ENCODE measurements at places on chromosomes 13 and 19.

- DNase-seq = no peak
These were observed 10.5 kb downstream of the LAMP1 start for GRCh38 chr13:113307491-113307890.

DNA sequence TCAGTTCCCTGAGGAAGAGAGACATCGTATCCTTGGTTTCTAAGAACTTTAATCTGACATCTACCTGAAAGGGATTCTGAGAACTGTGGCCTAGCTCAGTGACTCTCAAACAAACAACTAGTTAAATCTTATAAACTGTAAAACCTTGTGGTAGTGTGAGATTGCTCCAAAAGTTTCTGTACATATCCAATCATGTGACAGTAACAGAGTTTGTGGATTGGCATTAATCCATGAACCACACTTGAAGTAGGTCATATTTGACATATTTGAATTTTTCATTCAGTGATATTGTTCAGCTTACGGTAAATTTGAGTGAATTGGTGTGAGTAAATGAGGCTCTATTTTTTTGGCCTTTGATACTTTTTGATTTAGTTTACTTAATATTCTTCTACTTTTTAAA lies 15.0 kb downstream of the TDRD3 start:
- DNase-seq = no peak

DNA sequence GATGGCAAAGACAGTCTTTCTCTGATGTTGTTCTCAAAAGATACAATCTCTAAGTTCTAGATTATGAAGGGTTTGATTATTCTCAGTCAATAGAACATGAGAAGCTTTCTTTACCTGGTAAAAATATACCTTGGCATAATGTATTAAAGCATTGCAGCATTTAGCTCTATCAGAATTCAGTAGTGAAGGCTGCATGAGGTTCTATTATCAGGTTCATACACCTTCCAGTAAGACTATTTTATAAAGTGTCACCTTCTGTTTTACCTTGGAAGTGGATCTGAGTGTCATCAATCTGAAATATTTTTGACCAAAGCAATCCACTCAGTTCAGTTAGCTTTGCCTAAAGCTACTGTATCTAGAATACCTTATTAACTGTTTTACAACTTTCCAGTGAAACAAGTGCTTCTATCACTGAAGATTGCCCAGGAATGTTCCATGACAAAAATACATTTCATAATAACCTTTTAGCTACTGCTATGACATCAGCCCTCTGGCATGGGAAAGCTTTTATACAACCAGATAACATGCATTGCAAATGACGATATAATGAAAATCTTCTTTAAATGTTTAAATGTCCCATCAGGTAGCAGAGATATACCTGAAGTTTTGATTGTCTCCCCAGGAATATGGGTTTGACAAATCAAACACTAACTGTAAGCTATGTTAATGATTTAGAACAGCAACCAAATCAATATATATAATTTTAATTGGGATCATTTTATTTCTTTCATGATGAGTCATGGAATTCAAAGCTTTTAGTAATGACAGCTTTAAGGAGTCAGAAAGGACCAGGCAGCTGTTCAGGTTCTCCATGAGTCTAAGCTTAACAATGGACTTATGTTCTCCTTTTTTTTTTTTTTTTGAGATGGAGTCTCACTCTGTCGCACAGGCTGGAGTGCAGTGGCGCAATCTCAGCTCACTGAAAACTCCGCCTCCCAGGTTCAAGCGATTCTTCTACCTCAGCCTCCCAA lies 72.2 kb downstream of the UFM1 start:
- DNase-seq = no peak

- DNase-seq = no peak
These were observed 24.7 kb upstream of the RANBP3 start for GRCh38 chr19:6002591-6002990.

DNA sequence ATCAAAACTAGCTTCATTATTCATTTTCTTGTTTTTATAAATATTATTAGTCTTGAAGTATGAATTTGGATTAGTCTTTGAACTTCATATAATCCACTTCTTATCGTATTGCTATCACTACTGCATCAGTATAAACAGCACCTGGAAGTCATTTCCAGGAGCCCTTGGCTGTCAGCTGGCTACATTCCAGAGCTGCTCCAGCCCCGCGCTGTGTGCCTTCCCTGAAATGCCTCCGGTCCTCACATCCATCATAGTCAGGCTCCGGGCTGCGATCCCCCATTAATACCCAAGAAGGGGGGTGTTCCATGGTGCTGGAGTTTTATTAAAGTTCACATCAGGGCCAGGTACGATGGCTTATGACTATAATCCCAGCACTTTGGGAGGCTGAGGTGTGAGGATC lies 124.3 kb upstream of the GJB6 start:
- no peak for DNase-seq

All from T1000 (cell line).